Right forelimb (tissue), 1 donor: ENCODE measurements at places on chromosomes 5 and 9.

DNA sequence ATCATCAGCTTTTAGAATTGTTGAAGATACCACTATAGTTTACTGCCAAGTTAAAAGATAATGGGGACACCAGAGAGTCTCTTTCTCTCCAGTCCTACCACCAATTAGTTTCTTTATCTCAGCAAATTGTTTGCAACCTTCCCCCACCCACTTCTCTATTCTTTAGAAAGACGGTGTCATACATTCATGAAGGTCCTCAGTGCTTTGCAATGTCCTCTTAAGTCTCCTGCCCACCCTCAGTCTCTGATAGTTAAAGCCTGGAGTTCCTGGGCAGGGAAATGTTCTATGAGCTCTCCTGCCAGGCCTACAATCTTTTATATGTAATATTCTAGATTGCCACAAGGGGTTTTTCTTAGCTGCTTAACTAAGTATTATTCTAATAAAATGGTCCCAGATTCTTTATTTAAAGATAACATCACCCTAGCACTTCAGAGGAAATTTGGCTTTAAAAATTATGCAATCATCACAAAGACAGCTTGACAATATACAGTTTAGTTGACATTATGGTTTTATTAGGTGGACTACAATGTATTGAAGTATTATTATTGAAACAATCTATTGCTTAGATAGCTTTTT lies 509.2 kb downstream of the CSNK1G3 start:
- no peak for DNase-seq

GRCh38 chr5:31639481-31640411 lies 815 bp downstream of the PDZD2 start:
- DNase-seq, result no peak

GRCh38 chr5:11992518-11992917 lies 88.3 kb upstream of the CTNND2 start:
- no peak for DNase-seq

GRCh38 chr5:14879937-14880589 lies 8.5 kb upstream of the ANKH start:
- no peak for DNase-seq

GRCh38 chr9:2876726-2877125 lies 32.8 kb upstream of the PUM3 start:
- DNase-seq, result no peak

DNA sequence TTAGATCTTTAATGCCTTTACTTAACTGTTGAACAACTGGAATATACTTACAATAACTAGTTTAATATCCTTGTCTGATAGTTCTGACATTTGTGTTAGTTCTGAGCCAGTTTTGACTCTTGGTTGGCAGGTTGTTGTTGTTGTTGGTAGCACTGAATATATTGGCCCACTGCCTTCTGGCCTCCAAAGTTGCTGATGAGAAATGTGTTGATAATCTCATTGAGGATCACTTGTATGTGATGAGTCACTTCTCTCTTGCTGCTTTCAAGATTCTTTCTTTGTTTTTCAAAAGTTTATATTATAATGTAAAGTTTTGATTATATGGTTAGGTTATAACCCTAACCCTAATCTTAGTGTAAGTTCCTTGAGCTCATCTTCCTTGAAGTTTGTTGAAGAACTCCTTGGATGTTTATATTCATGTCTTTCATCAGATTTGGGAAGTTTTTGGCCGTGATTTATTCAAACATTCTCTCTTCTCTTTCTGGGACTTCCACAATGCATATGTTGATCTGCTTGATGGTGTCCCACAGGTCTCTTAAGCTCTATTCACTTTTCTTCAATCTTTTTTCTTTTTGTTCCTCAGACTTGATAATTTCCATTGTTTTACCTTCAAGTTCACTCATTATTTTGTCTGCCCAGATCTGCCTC lies 149.7 kb downstream of the FGF18 start:
- DNase-seq, result no peak

DNA sequence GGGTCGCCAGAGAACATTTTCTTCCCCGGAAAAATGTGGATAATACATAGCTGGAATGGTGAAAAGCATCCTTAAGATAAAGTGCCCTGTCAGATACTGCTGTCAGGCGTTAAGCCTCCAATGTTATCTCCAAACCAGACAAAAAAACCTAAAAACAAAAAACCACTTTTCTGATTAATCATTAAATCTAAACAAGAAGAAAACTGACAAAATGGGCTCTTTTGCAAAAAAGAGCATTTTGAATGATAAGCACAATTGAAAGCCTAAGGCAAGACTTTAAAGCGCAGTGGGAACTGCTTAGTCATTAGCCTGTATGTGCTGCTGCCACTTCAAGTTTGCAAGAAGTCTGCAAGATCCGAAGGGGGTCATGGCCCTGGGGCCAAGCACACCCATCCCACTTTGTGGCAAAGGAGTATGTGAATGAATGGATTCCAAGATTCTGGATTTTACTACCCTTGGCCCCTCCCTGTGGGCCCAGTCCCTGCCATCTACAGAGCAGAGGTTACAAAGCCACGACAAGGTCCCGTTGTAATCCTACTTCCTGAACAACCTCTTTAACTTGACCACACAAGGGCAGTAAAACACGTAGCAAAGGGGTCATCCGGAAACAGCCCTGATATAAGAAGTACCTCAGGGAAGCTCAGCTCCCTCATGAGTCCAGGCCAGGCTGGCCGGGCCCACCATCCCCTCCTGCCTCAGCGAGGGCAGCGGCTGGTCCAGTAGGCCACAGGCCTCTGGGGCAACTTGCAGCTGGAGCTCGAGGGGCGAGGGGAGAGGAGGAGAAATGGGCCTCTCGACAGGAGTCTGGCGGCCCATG lies 29.7 kb downstream of the SHB start:
- no peak for DNase-seq

GRCh38 chr5:64229163-64229774 lies 63.6 kb downstream of the RNF180 start:
- no peak for DNase-seq

DNA sequence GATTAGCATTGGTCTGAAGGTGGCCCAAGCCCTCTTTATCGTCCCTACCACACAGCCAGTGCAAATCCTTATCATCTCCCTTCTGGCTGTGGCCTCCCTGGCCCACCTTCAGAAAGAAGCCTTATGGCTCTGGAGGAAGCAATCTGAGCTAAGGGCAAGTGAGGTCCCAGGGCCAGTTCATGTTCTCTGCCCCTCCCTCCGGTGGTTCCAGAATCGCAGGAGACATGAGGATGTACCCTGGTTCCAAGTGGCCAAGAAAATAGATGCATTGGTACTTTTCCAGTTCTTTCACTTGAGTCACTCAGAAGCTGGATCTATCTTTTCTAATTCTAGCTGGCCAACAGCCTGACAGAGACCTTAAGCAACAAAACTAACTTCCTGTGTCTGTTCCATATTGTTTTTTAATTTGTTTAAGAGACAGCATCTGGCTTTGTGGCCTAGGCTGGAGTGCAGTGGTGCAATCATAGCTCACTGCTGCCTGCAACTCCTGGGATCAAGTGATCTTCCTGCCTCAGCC lies 60.7 kb downstream of the LHFPL2 start:
- DNase-seq, result no peak

DNA sequence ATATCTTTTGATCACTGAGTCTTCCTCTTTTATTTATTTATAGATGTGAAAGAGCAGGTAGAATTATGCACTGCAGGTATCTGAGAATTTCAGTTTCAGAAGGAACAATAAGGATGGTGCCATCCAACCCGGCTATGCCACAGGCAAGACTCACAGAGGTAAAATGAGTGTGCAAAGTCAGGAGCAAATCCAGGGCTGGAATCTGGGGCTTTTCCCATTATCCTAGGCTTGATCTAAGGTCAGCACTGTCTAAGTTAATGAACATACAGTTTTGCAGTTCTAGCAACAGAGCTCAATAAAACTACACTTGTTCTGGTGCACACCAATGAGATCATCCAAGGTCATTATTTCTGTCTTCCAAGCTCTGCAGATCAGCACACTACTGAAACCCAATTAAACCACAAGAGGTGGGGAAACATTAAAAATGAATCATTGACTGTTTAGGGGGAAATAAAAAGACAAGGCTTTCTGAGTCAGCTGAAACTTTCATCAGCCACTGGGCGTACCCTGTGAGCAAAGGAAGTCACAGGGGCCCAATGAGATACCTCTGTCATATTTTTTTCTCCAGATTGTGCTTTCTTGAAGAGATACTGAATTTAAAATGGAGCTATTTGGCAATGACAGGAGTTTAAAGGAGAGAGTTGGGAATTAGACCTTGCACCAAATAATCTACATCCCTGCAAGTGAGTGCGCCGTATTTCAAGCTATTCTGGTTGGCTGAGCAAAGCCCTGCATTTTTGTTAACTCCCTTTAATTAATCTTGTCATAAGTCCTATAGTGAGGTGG lies 662.2 kb upstream of the ZNF608 start:
- DNase-seq, result no peak

GRCh38 chr5:135149956-135150723 lies 116.1 kb upstream of the PITX1 start:
- no peak for DNase-seq

DNA sequence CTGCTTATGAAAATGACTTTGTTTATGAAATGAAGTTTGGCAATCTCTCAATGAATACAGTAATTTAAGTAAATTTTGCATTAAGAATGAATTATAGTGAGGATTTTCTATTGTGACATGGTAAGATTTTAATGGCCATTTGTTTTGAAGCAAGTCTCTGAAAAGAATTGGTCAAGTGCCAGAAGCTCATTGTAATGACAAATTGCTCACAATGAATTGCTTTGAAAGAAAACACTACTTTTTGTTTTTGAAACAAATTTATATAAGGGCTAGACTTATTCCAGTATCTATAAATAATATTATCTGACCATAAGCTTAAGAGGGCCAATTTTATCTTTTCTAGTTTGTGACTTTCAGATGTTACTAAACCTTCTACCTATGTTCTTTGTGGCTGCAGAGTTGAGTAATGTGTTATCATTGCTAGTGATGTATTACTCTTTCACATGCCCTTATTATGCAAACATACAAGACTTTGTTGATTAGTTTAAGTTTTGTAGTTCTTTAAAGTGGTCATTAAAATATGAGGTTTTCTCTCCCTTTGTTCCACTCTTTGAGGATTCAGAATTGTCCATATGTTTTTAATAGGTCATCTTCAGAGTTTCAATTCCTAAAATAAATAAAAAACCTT lies 93.0 kb upstream of the ZNF608 start:
- DNase-seq, result no peak

DNA sequence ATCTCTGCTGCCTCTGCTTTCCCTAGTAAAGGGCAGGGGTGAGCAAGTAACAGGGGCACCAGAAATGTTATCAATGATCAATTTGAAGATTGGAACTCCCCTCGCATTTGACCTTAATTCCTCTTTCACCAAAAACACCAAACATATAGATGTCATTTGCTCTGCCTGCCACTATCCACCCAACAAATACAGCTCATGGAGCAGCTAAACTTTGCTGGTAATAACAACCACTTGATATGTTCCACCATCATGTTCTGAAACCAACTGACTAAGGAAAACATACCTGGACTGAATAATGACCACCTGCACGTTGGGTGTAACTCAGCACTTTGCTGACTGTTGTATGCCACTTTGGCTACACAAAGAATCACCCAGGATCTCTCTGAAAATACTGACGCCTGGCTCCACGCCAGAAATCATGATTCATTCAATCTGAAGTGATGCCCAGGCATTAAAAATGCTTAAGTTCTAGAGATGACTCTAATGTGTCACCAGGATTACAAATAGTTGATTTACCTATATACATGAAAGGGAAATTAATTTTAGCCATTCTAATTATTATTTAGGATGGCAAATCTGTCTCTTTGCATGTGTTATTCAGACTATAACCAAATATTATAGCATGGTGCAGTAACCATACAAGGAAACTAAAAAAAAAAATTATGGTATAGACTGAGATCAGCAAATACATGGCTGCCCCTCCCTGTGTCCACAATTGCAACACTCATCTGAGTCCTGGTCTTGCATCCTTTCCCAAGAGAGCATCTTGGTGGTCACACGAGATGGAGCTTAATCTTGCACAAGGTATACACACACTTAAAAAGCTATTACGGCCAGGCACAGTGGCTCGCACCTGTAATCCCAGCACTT lies 43.1 kb upstream of the TTC39B start:
- no peak for DNase-seq

DNA sequence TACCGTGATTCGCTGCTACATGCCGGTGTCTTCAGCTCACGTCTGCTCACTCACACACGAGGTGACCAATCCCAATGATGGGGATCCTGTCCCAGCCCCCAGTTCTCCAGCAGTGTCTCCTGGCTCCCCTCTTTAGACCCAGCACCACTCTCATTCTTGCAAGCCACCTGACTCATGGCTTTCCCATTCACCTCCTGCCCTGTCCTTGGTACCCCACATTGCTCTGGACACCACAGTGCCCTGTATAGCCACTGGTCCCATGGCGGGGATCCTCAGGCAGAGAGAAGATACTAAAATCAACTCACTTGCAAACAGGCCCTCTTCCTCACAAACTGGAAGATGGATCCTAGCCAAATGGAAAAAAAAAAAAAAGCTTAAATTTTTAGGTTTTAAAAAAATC lies 81.0 kb downstream of the SLIT3 start:
- no peak for DNase-seq

DNA sequence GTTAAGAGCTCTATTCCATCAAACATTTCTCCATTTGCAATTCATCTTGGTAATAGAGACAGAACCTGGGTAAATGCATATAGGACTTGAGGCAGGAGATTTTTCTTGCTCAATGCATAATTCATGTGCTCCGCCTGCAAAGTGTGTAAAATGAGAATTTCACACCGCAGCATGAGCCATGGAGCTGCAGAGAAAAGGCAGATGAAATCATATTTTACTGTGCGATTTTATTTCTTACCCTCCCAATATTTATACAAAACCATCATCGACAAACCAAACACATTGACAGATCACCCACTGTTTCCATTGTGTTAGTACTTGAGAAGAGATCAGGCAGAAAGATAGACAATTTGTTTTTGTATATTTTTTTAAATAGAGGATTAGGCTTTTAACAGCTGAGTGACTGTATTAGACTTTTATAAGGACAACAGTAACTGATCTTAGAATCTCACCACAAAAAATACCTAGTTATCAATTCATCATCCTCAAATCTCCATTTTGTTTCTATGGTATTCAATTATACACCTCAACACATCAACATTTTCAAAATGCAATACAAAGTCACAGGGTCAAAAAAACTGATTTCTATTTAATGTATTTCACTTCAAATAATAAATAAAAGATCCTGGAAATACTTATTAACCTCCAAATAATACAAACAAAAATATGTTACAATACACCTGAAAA lies 191.1 kb downstream of the AP3B1 start:
- no peak for DNase-seq

GRCh38 chr5:91797576-91797975 lies 414.5 kb upstream of the ARRDC3 start:
- DNase-seq, result no peak

- no peak for DNase-seq
These were observed 23.4 kb downstream of the RNF44 start for GRCh38 chr5:176513788-176514187.

- DNase-seq, result no peak
These were observed 132.0 kb downstream of the FAM174A start for GRCh38 chr5:100667161-100667630.

DNA sequence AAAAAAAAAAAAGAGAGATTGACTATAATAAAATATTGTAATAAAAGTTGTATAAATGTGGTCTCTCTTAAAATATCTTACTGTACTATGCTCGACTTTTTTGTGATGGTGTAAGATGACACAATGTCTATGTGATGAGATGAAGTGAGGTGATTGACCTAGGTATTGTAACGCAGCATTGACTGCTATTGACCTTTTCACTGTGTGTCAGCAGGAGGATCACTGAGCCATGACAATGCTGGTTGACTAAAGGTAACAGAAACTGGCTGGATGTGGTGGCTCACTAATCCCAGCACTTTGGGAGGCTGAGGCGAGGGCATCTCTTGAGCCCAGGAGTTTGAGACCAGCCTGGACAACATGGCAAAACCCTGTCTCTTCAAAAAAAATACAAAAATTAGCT lies 78.6 kb upstream of the MYO10 start:
- DNase-seq, result no peak

- DNase-seq, result no peak
These were observed 440.9 kb downstream of the ENC1 start for GRCh38 chr5:74199436-74200210.
